ENCODE measurements at places on chromosomes 3 and 15.
A peak's percentile ranks its signal among the peaks of the same experiment; 100 is the strongest.

DNA sequence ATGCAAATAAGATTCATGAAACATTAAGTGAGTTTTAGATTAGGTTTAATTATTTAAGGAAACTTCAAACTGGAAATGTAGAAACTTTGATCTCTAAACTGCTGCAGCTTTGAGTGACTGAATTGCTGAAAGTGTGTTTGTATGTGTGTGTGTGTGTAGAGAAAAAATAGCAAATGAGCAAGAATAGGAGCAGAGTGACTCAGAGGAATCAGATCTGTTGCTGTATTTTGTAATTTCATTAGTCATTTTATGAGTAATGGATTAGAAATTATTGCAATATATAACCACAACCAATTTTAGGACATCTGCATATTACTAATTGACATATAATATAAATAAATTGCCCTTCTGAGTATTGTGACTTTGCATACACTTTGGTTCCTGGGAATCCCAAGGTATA is 52.8 kb upstream of the SLC9A9 start:
- no peak for DNase-seq

DNA sequence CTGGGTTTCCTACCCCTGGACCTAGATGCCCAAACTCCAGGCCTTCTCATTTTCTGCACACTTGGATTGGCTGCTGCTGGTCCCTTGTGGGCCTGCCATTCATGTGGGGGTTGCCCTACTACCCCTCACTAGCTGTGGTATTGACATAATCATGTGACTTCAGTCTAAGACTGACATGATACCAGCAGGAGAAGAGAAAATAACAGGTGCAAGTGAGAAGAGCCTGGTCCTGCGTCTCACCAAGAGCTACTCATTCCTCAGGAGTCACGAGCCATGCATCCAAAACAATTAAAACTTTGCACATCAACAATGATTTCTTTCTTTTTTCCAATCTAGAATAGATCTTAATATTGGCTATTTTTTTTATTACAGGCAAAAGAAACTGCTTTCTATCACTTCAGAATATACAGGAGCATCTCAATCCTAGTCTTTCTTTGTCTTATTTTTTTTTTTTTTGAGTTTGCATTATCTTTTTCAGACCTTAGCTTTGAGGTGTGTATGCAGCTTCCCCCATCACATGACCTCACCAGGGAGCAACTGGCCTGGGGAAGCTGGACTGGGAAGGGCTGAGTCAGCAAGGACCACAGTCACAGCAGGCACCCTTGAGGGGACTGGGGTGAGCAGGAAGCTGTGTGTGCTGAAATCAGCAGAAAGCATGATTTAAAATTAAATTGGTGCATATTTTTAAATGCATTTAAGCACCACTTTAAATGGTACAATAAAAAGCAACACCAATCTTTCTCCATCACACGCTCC is 27.6 kb downstream of the SLC9A9 start:
- DNase-seq, result peak; percentile 13

- DNase-seq, result no peak
Observed at GRCh38 chr3:100252001-100252400, 8.8 kb upstream of the TBC1D23 start.

- no peak for DNase-seq
Observed at GRCh38 chr3:170027233-170028102, 10.3 kb upstream of the GPR160 start.

DNA sequence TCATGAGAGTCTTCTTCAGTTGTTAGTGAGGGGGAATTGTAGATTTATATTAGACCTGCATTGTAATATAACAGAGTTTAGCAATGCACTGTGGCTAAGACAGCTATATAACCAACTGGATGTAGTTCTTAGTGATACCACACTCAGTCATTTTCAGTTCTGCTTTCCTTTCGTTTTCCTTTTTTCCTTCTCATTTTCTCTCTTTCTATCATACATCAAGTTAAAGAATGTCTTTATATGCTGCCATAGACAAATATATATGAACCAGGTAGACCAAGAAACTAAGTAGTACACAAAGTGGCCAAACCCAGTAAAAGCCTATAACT is 43.7 kb upstream of the CD47 start:
- no peak for DNase-seq

GRCh38 chr15:98501192-98501591 is 147.1 kb upstream of the IGF1R start:
- no peak for DNase-seq

GRCh38 chr3:158912621-158913020 is 110.8 kb downstream of the MFSD1 start:
- DNase-seq, result no peak

- no peak for DNase-seq
Observed at GRCh38 chr3:132418916-132419315, 1.6 kb downstream of the DNAJC13 start.

GRCh38 chr3:72746430-72747411 is 101.5 kb downstream of the SHQ1 start:
- no peak for DNase-seq

GRCh38 chr3:126529585-126530170 is 5.7 kb downstream of the CHST13 start:
- DNase-seq, result no peak

DNA sequence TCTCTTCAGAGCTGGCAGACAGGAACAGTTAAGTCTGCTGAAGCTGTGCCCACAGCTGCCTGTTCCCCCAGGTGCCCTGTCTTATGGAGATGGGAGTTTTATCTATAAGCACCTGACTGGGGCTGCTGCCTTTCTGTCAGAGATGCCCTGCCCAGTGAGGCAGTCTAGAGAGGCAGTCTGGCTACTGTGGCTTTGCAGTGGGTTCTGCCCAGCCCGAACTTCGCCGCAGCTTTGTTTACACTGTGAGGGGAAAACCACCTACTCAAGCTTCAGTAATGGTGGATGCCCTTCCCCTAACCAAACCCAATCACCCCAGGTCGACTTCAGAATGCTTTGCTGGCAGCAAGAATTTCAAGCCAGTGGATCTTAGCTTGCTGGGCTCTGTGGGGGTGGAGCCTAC is 91.2 kb downstream of the SLC25A26 start:
- no peak for DNase-seq

DNA sequence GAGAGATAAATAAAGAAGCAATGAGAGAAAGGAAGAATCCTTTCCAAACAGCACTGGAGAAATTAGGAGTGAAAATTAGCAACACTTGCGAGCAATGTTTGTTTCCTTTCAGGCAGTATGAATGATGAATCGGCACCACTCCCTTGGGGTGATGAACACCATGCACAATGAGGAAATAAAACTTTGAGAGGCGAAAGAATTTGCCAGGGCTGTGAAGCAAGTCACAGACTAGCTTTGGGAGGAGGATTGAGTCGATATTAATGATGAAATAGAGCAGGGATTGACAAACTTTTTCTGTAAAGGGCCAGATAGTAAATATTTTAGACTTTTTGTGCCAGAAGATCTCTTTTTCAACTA is 237.7 kb downstream of the AGBL1 start:
- DNase-seq, result no peak

- DNase-seq, result no peak
Observed at GRCh38 chr3:29609328-29609811, 328.5 kb downstream of the RBMS3 start.

GRCh38 chr3:120103276-120103675 is 9.0 kb upstream of the GSK3B start:
- DNase-seq, result no peak

- DNase-seq, result no peak
Observed at GRCh38 chr3:130795396-130795795, 48.8 kb upstream of the PIK3R4 start.

DNA sequence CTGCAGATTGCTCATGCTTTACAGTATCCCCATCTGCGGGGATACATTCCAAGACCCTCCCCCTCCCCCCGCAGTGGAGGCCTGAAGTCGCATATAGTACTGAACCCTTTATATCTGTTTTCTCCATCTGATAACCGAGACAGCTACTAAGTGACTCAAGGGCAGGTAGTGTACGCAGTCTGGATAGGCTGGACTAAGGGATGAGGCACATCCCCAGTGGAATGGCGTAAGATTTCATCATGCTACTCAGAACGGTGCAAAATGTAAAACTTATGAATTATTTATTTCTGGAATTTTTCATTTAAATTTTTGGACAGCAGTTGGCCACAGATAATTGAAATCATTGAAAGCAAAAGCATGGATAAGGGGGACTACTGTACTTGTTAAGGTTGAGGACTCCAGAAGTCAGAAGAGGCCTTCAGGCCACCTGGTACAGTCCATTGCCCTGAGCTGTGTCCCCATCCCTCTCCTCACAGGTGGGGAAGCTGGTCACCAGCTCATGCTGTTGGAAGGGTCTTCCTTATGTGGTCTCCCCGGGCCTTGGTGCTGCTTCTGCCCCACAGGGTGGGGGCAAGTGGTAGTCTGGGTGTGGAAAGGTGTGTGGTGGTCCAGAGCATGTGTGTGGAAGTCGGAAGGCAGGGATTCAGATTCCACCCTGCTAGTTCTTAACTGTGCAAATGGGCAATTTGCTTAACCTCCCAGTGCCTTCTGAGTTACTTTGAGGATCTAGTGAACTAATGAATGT is 72.0 kb downstream of the HCN4 start:
- DNase-seq, result no peak

DNA sequence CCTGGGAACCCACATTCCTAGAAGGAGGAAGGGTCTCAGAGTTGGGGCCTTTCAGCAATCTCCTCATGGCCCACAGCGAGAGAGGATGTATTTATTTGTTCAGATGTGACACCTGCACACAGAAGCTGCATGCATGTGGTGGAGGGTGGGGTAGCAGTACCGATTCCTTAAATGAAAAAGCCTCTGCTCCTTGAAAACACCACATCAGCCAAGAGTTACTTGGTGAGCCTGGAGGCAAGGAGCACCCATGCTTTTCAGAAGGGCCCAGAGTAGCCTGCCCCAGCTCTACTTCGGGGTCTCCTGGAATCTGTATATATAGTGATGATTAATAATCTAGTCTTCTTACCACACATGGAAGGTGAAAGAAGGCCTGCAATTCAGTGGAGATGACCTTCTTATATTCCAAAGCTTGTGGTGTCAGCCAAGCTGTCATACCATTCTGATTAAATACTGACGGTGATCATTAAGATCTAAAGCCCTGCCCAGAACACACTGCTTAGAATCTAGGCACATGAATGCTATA is 33.5 kb downstream of the SEMA6D start:
- DNase-seq, result no peak

GRCh38 chr3:9035473-9035872 is 72.2 kb upstream of the RAD18 start:
- no peak for DNase-seq

DNA sequence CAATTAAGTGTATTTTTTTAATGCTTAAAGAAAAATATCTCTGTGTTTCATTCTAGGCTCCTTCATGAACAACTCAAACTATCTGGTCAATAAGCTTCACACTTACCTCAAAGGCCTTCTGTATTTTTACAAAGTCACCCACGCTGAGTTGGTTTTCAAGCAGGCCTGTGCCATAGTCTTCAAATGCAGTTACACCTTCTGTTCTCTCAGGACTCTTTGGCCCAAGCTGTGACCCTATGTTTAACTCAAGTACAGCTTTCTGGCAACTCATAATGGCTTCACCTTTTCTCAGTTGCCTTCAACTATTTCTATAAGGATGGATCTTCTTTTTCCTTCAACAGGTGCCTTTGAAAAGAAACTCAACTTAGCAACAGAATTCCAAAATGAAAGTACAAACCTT is 587 bp downstream of the WDR49 start:
- DNase-seq, result no peak

DNA sequence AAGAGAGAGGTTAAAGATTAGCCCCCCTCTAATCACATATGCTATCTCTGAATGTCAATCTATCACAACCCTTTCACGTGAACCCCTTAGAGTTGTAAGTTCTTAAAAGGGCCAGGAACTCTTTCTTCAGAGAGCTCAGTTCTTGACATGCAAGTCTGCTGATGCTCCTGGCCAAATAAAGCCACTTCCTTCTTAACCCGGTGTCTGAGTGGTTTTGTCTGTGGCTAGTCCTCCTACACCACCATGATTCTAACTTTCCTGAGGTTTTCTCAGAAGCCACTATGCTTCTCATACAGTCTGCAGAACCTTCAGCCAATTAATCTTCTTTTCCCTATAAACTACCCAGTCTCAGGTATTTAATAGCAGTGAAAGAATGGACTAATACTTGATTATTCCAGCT is 231.1 kb upstream of the CNTN6 start:
- DNase-seq, result no peak

- no peak for DNase-seq
Observed at GRCh38 chr3:132262305-132262704, 54.9 kb upstream of the ACP3 start.

- no peak for DNase-seq
Observed at GRCh38 chr15:26011916-26012315, 148.8 kb upstream of the ATP10A start.

DNA sequence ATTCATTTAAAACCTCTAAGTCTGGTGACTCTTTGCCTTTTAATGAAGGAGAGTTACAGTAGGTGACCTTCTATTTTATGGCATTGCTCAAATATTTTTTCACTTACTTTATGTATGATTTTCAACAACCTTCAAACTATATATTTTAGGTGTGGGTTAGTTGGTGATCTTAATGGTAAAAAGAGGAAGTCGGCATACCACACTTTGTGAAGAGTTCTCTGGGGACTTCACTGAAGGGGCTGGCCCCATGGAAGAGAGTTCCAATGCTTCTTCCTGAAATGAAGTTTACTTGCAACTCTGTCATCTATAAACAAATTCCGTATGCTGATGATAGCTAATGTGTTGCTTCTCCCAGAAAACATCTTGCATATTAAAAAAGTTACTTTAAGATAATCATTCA is 647.0 kb upstream of the SGO1 start:
- DNase-seq, result no peak

DNA sequence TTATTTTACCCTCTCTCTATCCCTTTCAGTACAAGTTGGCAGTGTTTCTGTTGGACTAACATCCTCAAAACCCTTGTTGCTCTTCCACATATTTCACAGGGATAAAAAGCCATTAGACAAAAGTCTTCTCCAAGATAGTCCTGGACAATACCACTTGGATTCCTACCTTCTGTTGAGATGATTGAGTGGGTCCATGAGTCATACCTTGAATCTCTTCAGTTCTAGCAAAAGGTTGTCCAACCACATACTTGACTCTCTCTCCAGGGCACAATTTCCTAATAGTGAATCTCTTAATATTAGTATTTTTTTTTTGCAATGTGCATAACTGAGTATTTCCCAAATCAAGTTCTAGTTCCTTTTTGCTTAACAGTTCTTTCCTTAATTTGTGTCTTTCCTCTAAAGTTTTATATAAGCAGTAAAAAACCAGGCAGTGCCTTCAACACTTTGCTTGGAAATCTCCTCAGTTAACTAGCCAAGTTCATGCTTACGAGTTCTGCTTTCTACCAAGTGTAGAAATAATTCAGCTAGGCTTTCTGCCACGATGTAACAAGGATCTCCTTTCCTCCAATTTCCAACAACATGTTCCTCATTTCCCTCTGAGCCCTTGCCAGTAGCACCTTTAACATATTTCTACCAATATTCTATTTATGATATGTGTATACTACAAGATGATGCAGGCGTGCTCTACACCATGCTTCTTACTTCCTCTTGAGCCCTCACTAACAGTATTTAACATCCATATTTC is 68.3 kb upstream of the NEO1 start:
- DNase-seq, result no peak

- no peak for DNase-seq
Observed at GRCh38 chr3:45871780-45872179, 14.6 kb upstream of the CCR9 start.

DNA sequence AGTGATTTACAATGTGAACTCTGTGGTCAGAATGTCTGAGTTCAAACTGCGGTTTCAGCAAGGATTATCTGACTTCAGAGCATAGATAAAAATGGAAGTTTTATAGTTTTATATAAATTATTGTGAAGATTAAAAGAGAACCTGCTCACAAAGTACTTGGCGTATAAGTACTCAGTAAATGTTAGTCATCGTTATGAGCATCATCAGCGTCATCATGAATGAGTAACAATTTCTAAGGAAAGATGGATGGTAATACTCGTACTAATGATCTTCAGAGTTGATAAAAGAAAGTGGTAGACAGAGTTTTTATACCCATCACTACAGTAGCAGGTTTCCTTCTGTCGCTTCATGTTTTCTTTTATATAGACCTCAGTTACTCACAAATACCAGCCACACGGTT is 341.8 kb downstream of the RAP2B start:
- DNase-seq, result no peak

Data from H7 (cell line).